ENCODE measurements at places on chromosomes 2 and 18. TPM values are rescaled to one million over a fixed set of nuclear protein-coding genes. Genes with fewer than 3 reads are reported as not detected.

IDH1 gene
- total RNA-seq, result 19.0 TPM

- H3K4me3 ChIP-seq, result no peak overlapping the region
- no peak for DNase-seq
- H3K27me3 ChIP-seq, result peaks cover 2% of the 10 kb centered on the region
- H3K36me3 ChIP-seq, result no peaks in the 10 kb centered on the region
Observed at GRCh38 chr2:180781276-180781675, 199.1 kb upstream of the UBE2E3 start.

SAG gene
- not detected for total RNA-seq

DNA sequence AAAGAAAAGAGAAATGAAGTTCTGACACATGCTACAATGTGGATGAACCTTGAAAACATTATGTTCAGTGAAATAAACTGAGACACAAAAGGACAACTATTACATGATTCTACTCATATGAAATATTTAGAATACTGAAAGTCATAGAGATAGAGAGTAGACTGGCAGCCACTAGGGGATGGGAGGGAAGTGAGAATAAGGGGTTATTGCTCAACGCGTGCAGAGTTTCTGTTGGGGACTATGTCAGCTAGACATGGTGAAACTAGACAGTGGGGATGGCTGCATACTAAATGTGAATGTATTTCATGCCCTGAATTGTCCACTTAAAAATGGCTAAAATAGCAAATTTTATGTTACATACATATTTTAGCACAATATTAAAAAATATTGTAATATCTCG is 108.7 kb upstream of the ATL2 start:
- no peak overlapping the region for H3K4me3 ChIP-seq
- DNase-seq, result no peak
- H3K36me3 ChIP-seq, result no peaks in the 10 kb centered on the region
- no peak overlapping the region for H3K27ac ChIP-seq
- no peaks in the 10 kb centered on the region for H3K4me1 ChIP-seq
- H3K27me3 ChIP-seq, result no peaks in the 10 kb centered on the region

GRCh38 chr18:55764386-55764785 is 176.4 kb upstream of the TCF4 start:
- H3K27ac ChIP-seq, result no peak overlapping the region

C1QL2 gene
- not detected for total RNA-seq

GRCh38 chr2:195513119-195513518 is 143.9 kb upstream of the SLC39A10 start:
- H3K36me3 ChIP-seq, result peaks cover 2% of the 10 kb centered on the region
- H3K4me3 ChIP-seq, result no peak overlapping the region
- DNase-seq, result no peak
- no peak overlapping the region for H3K27ac ChIP-seq
- H3K27me3 ChIP-seq, result no peaks in the 10 kb centered on the region

MPP4 gene
- not detected for total RNA-seq

DNA sequence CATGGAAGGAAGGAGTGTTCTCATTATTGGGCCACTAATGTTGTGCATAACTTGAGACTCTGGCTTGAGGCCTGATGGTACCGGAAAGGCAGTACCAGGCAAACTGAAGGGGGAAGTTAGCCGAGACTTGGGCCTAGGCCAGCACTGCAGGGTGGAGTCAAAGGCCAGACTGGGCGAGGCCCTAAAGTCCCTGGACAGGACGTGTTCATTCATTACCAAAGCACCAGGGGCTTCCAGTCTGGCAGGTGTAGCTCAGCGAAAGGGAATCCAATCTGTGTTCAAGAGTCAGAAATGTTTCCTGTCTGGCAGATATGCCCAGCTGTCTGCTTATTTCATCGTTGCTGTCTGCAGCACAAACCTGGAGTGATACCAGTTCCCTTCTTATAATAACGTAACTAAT is 4.7 kb upstream of the ITSN2 start:
- H3K4me3 ChIP-seq, result no peak overlapping the region
- H3K27me3 ChIP-seq, result no peaks in the 10 kb centered on the region
- DNase-seq, result no peak
- H3K27ac ChIP-seq, result no peak overlapping the region
- no peaks in the 10 kb centered on the region for H3K36me3 ChIP-seq

- no peaks in the 10 kb centered on the region for H3K27me3 ChIP-seq
- no peak overlapping the region for H3K4me3 ChIP-seq
- no peaks in the 10 kb centered on the region for H3K36me3 ChIP-seq
- no peak overlapping the region for H3K27ac ChIP-seq
- DNase-seq, result no peak
Observed at GRCh38 chr2:21250673-21251072, 126.9 kb downstream of the TDRD15 start.

DNA sequence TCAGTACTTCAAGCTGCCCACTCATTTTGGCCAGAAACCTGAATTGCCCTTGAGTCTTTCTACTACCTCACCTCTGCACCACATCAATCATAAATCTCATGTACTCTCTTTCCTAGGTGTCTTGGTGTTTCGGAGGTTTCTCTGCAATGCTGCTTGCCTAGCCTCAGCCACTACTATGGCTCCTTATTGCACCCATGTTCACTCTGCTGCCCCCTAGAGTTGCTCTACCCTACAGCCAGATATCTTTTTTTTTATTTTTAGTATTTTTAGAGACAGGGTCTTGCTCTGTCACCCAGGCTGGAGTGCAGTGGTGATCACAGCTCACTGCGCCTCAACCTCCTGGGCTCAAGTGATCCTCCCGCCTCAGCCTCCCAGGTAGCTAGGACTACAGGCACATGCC is 413.0 kb downstream of the PTPRM start:
- no peak overlapping the region for H3K27ac ChIP-seq
- peak; percentile 2 for DNase-seq
- H3K4me1 ChIP-seq, result no peaks in the 10 kb centered on the region
- no peak overlapping the region for H3K4me3 ChIP-seq

Data from activated CD8-positive, alpha-beta T cell treated with anti-CD3 and anti-CD28 coated beads for 36 hours (primary cell).